ENCODE measurements at places on chromosomes 4 and X. TPM values are rescaled to one million over a fixed set of nuclear protein-coding genes. Genes with fewer than 3 reads are reported as not detected.

IGFBP7 gene
- not detected for total RNA-seq

DNA sequence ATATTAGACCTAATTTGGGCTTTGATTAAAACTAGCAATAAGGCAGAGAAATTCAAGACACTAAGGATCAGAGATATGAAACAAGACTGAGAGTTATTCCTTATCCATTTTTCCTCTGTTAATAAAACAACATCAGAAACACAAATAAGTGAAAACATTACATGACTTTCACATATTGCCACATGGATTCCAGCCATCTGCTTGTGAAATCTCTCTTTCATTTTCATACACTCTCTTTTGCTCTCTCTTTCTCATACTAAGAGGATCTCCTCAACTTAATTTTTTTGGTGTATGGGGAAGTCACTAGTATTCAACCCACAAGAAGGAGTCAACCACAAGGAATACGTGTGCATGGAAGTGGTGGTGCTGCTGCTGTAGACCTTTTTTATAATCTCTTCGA lies 183.0 kb downstream of the LDB2 start:
- no peaks in the 10 kb centered on the region for H3K36me3 ChIP-seq
- no peak overlapping the region for H3K4me3 ChIP-seq
- no peak for DNase-seq
- H3K27me3 ChIP-seq: no peaks in the 10 kb centered on the region

PABPC1L2A gene
- not detected for total RNA-seq

DNA sequence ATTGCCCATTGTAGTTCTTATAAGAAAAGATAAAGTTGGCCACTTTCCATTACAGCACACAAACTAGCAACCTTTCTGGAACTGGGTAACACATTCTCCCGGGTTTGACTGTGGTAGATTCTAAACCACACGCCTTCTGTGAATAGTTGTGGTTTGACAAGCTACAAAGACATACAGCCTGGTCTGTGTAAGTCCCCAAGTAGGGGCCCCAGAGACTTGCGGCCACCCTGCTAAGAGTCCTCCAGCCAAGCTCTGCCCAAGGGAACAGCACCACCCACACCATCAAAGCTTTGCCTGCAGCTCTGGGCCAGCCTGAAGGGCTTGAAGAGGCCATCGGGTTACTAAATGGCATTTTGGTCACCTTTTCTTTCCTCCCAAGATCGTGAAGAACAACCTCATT lies 203.4 kb downstream of the MAML3 start:
- peak overlapping the region; percentile 43 for H3K4me3 ChIP-seq
- peak overlapping the region; percentile 83 for H3K27ac ChIP-seq
- peaks cover 10% of the 10 kb centered on the region for H3K36me3 ChIP-seq
- peak; percentile 82 for DNase-seq

- peak within 1 kb of the TSS; percentile 81 for H3K27ac ChIP-seq
- peak; percentile 91 for DNase-seq
- no peaks in the 10 kb centered on the region for H3K27me3 ChIP-seq
- H3K4me3 ChIP-seq: peak within 1 kb of the TSS; percentile 86
Observed at GRCh38 chr4:986879-987623, at the start of gene IDUA. IDUA (plus strand) TSS chr4:987044; CDS start chr4:987085, 41 bp downstream.

GLRA3 gene
- total RNA-seq: not detected

DNA sequence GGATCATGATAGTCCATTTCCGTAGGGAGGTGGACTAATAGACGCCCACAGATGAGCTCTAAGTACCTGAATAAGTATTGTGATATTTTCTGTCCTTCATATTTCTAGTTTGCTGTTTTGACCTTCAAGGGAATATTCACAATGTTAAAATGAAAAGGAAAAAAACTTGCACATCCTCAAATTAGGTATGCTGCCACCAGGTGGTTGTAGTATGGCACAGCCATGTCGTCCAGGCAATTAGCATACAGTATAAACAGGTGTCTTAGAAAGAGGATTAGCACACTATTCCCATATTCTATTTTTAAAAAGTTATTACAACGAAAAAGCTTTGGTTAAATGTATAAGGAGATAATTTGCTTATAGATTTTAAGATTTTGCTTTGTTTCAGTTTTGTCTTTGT lies 802.0 kb downstream of the RPA4 start:
- no peak overlapping the region for H3K27ac ChIP-seq
- no peaks in the 10 kb centered on the region for H3K4me1 ChIP-seq
- H3K4me3 ChIP-seq: no peak overlapping the region
- peaks cover 3% of the 10 kb centered on the region for H3K27me3 ChIP-seq
- DNase-seq: no peak
- no peaks in the 10 kb centered on the region for H3K36me3 ChIP-seq

- H3K4me1 ChIP-seq: no peaks in the 10 kb centered on the region
- no peak overlapping the region for H3K4me3 ChIP-seq
- no peak overlapping the region for H3K27ac ChIP-seq
- DNase-seq: no peak
- no peaks in the 10 kb centered on the region for H3K36me3 ChIP-seq
Observed at GRCh38 chr4:71872767-71873415, 89.0 kb upstream of the GC start.

ADH6 gene
- total RNA-seq: not detected

DNA sequence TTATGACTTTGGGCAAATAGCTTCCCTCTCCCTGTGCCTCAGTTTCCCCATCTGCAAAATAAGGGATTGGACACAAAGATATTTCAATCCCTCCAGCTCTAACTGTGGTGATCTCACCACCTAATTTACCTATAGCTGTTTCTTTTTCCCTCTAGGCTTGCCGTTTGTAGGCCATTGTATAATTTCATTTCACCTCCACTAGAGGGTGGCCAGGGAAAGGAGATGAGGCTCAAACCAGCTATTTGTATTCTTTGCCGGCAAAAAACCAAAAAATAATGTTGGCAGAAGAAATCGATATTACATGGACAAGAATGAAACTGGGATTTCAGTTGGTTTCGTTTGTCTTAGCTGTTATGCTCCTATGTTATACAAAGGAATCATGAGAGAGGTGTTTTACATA lies 36.1 kb upstream of the DOCK11 start:
- H3K4me1 ChIP-seq: peaks cover 4% of the 10 kb centered on the region
- H3K36me3 ChIP-seq: no peaks in the 10 kb centered on the region
- H3K27me3 ChIP-seq: no peaks in the 10 kb centered on the region
- no peak overlapping the region for H3K27ac ChIP-seq
- DNase-seq: peak; percentile 39
- H3K4me3 ChIP-seq: no peak overlapping the region

STK32B gene
- total RNA-seq: not detected

DNA sequence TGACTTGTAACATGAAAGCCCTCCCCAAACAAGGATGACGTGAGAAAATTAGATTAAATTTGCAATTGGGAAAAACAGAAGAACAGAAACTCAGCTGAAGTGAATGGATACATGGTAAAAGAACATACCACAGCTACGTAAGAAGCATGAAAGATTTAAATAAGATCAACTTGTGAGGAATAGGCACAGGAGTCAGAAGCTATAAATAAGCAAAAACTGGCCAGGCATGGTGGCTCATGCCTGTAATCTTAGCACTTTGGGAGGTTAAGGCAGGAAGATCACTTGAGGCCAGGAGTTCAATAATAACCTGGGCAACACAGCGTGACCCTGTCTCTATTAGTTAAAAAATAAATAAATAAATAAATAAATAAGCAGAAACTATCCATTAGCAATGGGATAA lies 33.6 kb upstream of the ZCCHC13 start:
- no peaks in the 10 kb centered on the region for H3K27me3 ChIP-seq
- no peak for DNase-seq
- H3K4me1 ChIP-seq: no peaks in the 10 kb centered on the region
- peak overlapping the region; percentile 5 for H3K27ac ChIP-seq

DNA sequence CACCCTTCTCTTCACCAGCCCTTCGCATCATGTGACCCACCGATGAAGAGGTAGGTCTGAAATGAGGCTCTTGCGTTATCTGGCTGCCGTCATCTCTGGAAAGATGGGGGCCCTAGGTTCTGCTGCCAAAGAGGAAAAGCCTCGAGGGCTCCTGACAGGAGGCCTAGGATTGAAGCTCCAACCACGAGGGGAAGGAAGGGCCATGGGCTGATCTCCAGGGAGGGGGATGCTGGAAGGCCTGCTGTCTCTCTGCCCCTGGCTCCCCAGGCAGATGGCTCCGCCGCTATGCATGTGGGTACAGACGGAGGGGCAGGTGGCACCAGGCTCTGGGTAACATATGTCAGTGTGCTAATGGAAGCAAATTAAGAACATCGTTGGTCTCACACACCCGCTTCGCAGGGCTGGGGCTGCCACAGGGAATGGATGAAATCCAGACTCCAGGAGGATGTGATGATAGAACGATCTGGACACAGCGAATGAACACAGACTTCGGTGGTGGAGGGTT lies 44.9 kb downstream of the AFAP1 start:
- H3K4me1 ChIP-seq: no peaks in the 10 kb centered on the region
- no peaks in the 10 kb centered on the region for H3K27me3 ChIP-seq
- no peak overlapping the region for H3K27ac ChIP-seq
- H3K36me3 ChIP-seq: peaks cover 3% of the 10 kb centered on the region
- DNase-seq: no peak
